ENCODE measurements at places on chromosomes 11 and 22.
A peak's percentile ranks its signal among the peaks of the same experiment; 100 is the strongest.

DNA sequence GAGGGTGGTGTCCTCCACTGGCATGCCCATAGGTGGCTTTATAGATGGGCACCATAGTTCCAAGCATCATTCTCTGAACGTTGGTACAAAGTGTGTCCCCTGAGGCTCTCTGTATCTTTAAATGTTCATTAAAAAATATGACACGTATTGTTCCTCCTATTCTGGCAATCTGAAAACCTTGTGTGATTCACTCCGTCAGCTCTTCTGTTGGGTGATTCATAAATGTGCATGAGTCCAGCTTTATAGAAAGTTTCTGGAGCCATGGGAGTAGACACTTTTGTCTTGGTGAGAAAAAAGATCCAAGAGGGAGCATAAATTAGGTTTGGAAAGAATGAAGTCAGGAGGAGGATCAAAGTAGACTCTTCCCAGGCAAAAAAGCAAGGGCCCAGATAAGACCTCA is 728.8 kb downstream of the NELL1 start:
- DNase-seq, result no peak

DNA sequence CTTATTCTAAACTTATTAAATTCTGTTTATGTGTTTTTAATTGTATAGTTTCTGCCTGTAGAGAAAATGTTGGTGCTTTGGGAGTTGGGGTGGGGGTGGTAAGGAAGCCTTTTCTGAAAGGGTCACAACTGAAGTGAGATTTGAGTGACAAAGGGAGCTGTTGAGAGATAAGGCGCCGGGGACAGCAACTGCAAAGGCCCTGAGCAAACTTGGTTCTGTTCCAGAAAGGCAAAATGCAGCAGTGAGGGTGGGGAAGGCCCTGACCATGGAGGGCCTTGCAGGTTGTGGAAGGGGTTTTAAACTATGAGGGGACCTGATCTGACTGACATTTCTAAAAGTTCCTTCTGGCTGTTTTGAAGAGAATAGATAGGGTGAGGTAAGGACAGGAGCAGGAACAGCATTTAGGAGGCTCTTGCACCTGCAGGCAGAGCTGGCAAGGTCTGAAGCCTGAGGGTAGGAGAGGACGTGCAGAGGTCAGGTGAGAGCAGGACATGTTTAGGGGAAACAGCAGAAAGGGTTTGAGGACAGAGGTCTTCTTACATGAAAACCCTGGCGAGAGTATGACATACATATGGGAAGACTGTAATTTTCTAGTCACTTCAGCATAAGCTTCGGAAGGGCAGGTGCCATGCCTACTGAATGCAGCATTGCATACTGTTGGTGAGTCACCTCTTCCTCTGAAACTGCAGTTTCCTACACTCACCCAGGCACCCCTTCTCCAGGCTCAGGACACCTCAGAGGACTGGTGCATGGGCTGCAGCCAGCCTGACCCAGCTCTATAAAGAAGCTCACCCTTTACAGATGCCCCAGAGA is 190.7 kb downstream of the SNX19 start:
- no peak for DNase-seq

DNA sequence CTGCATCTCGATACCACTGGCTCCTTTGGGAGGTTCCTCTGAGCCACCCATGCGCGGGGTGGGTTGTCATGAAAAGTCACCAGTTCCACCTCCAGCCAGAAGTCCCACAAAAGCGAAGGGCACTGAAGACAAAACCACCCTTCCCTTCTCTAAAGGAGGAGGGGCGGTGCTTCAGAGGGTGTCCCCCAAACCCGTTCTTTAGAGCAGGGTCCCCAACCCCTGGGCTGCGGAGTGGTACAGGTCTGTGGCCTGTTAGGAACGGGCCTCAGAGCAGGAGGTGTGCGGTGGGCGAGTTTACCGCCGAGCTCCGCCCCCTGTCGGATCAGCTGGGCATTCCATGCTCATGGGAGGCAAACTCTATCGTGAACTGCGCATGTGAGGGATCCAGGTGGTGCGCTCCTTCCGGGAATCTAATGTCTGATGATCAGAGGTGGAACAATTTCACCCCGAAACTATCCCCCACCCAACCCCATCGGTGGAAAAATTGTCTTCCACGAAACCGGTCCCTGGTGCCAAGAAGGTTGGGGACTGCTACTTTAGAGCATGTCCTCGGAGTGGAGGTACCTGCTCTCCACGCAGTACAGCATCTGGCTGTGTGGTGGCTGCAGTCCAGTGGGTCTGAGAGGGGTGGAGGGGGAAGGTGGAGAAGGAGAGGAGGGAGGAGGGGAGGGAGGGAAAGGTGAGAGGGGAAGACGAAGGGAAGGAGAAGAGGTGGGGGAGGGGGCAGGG is 72.9 kb upstream of the SEPTIN5 start:
- DNase-seq, result peak; percentile 60

GRCh38 chr11:211741-212140 is 4.2 kb downstream of the RIC8A start:
- DNase-seq, result no peak

GRCh38 chr11:76493040-76493439 is 48.2 kb downstream of the EMSY start:
- DNase-seq, result no peak

GRCh38 chr11:65937766-65938165 is 7.5 kb upstream of the TSGA10IP start:
- DNase-seq, result no peak

DNA sequence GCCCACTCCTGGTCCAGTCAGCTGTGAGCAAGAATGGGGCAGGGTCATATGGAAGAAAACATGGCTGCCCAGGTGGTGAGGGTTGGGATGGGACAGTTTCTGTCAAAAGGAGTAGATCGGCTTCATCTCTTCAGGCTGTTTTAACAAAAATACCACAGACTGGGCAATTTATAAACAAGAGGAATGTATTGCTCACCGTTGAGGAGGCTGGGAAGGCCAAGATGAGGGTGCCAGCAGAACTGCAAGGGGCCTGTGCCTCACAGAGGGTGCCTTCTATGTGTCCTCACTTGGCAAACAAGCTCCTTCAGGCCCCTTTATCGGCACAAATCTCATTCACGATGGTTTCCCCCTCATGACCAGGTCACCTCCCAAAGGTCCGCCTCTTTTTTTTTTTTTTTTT is 18.1 kb upstream of the RELT start:
- no peak for DNase-seq

DNA sequence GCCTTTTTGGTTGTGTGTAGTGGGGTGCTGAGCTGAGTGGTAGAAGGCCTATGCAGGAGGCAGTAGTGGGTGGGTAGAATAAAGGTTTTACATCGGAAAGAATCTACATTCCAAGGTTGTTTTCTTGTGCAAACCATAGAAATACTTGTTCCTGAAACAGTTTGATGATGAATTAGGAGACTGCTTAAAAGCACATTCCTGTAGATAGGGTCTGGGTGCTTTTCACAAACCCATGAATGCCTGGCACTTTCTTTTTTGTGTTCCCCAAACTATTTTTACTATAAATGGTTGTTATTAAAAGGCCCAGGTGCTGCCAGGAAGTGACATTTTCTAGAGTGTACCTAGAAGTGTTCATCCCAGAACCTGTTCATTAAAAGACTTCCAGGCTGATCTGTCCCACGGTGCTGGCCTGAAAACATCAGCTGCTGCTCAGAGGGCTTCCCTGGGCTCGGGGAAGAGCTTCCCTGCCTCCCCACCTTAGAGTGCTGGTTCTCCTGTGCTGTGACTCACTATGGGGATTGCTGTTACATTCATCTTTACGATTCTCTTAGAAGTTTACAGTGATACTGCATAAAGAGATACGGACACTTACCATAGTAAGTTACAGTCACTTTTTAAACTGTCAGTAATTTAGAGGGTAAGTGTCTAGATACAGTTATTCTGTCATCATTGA is 27.9 kb downstream of the PPFIA1 start:
- DNase-seq, result no peak

- DNase-seq, result no peak
These were observed 257.1 kb upstream of the TENM4 start for GRCh38 chr11:79697905-79698304.

- no peak for DNase-seq
These were observed 8.8 kb upstream of the DNAJB13 start for GRCh38 chr11:73942010-73942409.

DNA sequence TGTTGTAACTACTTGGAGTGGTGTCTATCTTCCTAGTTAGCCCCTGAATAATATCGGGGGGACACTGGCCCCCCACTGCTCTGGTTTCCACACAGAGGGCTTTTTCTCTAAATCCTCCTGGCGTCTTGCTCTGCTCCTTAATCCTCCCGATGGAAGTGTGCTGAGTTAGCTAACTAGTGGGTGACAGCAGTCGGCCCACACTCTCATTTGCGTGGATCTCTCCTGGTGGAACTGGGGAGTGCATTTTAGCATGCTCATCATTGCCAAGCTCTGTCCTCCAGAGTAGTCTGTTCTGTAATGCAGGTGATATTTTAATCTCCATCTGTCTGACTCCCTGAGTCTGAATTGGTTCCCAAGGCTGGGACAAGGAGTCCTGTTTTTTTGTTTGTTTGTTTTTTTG is 46.1 kb upstream of the RASSF10 start:
- no peak for DNase-seq

DNA sequence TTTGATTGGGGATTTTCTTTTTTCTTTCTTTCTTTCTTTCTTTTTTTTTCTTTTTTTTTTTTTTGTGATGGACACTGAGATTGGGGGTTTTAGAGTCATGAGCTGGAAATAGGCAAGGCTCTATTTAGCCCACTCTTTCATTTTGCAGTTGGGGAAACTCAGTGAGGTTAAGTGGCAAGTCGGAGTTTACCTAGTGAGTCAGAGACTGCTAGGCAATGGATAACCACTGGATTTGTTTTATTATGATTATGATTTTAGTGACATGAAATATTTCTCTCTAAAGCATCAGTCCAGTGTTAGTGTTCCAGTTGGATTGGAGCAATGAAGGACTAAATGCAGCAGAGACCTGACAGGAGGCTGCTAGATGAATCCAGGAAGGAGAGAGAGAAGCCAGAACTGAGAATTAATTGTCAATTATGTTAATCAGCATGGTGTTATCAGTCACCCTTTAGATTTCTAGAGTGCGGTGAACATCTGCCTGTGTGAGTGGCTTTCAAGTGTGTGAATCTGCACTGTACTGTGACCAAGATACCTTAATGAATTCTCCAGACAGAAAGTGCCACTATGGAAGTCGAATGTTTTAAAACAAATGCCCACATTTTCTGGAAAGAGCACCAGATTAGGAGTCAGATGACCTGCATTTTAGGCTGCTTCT is 10.9 kb downstream of the BMAL1 start:
- no peak for DNase-seq

- peak; percentile 36 for DNase-seq
These were observed 54.8 kb upstream of the B3GAT1 start for GRCh38 chr11:134466610-134467567.

GRCh38 chr11:97537407-97538150 is 1147.8 kb downstream of the JRKL start:
- no peak for DNase-seq

DNA sequence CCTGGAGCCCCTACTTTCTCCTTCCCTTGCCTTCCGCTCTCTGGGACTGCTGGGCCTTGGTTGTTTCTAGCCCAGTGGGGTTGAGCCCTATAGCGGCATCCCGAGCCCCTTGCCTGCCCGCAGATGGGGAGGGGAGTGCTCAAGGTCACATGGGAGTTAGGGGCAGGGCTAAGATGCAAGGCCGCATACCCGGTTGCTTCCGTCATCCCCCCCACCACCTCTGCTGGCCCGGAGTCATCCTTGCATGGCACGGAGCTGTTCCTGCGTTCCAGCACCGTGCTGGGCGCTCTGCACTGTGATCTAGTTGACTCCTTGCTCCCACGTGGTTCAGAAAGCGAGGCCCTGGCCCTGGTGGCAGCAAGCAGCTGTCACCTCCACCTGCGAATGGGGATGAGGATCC is 18.0 kb downstream of the FLRT1 start:
- no peak for DNase-seq

GRCh38 chr22:44523981-44524759 is 26.1 kb upstream of the RTL6 start:
- DNase-seq, result peak; percentile 76

DNA sequence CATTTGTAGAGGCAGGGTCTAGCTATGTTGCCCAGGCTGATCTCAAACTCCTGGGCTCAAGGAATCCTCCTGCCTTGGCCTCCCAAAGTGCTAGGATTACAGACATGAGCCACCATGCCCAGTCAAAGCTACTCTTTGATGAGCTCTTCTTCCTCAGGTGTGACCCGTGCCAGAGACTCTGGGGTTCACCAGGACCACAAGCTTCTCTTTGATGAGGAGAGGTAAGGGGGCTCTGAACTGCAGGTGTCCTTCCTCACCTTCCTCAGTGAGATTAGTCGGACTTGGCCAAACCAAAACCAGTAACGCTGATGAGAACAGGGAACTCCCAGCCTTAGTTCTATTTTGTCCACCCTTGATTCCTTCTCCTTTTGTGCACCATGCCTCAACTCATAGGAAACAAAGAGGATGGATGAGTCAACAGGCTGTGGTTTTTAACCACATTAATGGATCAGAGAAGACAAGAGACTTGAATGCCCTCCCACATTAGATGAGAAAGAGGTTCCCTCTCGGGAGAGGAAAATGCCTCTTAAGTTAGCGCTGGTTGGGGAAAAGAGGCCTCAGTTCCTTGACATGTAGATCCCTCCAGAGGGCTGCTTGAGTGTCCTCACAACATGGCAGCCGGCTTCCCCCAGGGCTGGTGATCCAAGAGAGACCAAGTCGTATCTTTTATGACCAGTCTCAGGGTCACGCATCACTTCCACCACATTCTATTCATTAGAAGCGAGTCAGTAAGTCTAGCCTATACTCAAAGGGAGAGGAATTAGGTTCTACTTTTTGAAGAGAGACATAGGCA is 25.7 kb upstream of the CTR9 start:
- no peak for DNase-seq

DNA sequence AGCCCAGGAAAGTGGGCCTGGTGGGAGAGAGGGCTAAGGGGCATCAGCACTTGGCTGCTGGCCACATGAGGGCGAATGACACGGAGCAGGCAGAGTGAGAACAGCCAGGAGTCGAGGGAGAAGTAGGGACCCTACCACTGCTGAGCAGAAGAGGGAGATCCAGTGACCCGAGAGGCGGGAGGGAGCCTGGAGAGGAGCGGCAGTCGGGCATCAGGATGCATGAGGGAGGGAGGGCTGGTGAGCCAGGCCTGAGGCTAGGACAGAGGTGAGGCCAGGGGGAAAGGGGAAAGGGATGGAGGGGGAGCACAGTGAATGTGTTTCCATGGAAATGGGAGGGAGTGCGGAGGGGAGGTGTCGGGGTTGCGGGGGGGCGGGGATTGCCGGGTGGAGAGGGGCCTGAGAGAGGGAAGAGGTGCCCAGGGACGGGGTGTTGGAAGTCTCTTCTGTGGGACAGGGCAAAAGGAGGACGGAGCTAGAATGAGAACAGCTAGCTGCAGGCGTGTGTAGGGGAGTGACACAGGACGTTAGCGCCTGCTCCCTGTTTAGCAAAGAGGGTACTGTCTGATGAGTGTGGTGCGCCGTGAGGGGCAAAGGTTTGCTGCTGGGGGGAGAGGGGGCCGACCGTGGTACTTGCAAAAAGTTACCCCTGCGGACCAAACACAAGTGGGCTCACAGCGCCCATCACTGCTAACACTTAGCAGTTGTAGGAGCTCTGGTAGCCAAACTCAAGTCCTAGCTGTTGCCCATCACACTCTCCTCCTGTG is 37.1 kb upstream of the WNT11 start:
- DNase-seq, result no peak

DNA sequence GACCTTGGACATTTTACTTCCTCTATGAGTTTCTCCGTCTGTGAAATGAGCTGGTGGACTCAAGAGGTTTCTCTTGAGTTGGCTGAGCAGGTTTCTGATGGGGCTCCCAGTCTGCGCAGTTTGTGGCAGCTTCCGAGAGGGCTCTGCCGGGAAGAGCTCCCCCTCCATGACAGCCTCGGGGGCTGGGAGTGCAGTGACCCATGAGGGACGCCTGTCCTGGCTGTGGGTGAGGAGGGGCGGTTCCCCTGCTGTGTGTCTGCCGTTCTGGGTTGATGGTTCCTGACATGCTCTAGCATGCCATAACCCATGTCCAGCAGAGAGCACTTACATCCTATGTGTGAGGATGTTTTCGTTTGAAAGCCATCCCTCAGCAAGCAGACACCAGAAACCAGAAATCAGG is 14.8 kb downstream of the CSF2RB start:
- no peak for DNase-seq

Measured in hepatocyte (in vitro differentiated cells).